NCI-H1417 treated with DMSO at 0.1 percent for 48 hours (cell line): ENCODE measurements at places on chromosomes 2 and 18.

- no peak for DNase-seq
Measured at GRCh38 chr2:137724912-137725311, 239.4 kb upstream of the HNMT start.

DNA sequence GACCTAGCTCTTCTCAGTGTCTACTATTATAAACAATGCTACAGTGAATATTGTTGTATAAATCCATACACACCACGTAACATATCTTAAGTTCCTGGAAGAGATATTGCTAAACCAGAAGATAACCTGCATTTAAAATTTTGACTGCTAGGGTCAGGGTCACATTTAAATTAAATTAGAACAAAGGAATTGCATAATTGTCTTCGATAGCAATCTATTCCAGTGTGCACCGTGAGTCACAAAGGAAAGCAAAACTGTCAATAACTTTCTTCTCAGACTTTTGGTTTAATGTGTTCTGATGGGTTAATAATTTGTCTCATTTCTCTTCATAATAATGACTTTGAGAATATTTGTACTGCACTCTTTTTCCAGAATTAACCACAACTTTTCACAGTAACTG lies 4.2 kb downstream of the GEN1 start:
- DNase-seq, result no peak

DNA sequence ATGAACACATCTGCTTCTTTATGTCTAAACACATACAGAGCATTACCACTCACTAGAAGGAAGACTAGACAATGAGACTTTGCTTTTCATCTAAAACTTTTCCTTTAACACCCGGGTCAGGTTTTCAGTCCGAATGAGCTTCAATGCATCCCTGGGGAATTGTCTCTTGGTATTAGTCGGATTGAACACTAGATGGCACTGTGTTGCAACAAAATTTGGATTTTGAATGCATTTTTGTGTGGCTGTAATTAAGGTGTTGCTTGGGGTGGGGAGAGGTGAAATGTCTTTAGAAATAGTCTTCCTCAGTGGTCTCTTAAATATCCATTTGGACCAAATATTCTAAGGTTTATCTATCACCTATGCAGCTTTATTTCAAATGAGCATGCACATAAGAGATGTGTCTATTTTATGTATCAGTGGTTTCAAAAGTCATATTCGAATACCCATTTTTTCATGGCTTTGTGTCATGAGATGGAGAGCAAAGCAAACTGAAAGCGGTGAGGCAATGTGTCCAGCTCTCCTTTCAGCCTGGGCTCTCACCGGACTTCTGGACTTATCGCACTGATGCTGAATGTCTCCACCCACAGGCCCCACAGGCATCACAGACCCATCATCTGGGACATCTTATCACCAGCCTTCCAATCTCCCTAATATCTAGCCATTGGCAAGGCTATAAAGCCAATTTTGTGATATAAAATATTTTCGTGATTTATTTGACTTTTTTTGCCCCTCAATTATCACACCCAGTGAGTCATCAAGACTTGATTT lies 510.3 kb downstream of the RNF144A start:
- peak; percentile 71 for DNase-seq

- no peak for DNase-seq
Measured at GRCh38 chr2:203583084-203583695, 48.1 kb upstream of the RAPH1 start.

- no peak for DNase-seq
Measured at GRCh38 chr2:30985493-30986230, 152.6 kb downstream of the GALNT14 start.

GRCh38 chr2:239142806-239143205 lies 258.0 kb downstream of the HDAC4 start:
- no peak for DNase-seq
